Neural crest cell (in vitro differentiated cells): ENCODE measurements at places on chromosomes 4 and X.

GRCh38 chr4:10605746-10606482, 78.7 kb downstream of the CLNK start:
- no peak for DNase-seq

GRCh38 chr4:1171311-1172227, 814 bp downstream of the SPON2 start:
- no peak for DNase-seq

DNA sequence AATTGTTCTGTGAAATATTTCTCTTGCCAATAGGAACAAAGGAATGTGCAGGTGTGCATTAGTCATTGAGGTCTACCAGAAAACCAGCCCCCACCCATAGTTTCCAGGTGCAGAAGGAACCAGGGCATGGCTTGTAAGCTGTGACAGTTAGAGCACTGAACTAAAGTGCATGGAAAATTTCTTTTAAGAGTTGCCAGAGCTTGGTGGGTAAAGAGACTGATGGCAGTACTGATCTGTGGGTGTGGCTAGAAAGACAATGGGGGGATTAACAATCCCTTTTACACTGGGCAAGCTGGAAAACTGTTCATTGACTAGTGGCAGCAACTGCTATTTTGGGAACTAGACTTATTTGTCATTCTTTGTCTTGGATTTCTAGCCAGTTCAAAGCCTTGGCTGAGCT, 326.9 kb downstream of the PCDH19 start:
- DNase-seq: no peak

DNA sequence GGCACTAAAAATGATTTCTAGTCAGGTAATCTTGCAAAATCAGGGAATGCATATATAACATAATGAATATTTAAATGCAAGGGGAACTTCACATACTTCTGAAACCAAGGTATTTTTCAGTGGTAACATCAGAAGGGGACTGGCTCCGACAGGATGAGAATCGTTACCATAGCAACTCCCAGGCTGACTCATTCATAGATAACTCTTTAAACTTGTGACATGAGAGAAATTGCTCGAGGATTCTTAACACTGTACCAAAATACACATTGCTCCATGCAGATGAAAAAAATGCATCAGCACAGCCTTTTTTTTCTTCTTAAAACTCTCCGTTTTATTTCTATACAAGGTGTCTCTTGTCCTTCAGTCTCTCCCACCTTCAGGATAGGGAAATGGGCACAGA, 114.3 kb downstream of the GABRB1 start:
- DNase-seq: no peak

DNA sequence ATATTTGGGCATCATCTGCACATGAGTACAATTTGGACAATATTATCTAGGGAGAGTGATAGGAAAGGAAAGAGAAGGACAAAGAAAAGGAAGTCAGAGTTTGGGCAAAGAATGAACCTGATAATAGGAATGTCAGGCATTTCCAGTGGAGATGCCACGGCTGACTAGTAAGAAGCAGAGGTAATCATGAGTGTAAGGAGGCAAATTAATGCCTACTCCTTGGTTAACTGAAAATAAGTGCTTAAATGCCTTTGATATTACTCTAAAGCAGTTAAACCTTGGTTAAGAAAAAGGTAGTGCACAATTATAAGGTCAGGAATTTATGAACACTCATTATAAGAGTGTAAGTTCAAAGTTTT, 99.2 kb upstream of the DDIT4L start:
- no peak for DNase-seq

DNA sequence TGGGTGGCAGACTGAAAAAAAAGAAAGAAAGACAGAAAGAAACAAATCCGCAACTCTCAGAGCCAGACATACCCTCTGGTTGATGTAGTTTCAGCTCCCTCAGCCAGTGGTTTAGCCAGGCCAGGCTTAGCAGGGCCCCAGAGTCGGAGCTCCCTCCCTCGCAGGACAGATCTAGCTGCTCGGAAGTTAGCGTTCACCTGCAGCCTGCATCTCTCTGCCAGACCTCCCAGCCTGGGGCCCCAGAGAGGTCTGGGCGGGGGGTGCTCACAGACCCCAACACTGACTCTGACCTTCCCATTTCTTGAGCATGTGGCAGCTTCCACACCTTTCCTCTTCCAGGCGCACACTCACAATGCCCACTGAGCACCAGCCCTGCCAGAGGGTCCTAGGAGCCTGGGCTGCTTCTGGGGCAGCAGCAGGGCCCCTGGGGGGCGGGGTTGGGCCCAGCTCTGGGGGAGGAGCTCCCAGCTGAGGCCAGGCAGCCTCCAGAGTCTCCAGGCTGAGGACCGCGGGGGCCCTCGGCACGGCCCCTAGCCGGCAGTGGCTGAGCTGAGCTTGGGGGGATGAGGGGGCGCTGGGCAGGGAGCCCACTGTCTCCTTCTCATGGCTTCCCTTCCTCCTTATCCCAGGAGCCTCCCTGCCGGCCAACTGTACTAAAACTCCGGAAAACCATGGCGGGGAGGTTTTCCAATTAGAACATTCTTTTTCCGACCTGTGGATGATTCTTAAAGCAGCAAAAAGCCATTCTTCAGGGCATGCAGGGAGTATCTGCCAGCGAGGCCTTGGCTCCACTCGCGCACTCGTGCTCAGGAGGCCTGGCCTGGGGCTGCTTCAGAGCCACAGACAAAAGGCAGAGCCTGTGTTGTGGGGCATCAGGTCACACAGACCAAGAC, 4.6 kb upstream of the ZNF185 start:
- no peak for DNase-seq

DNA sequence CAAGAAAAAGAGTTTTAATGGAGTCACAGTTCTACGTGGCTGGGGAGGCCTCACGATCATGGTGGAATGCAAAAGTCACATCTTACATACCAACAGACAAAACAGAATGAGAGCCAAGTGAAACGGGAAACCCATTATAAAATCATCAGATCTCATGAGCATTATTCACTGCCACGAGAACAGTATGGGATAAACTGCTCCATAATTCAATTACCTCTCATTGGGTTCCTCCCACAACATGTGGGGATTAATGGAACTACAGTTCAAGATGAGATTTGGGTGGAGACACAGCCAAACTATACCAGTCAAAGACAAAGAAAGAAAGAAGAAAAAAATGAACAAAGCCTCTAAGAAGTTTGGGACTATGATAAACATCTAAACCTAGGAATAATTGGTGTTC, 158.9 kb downstream of the GC start:
- no peak for DNase-seq

- no peak for DNase-seq
These were observed 1.4 kb downstream of the EDNRA start for GRCh38 chr4:147482281-147482680.
